ENCODE measurements at places on chromosomes 3 and 15.

DNA sequence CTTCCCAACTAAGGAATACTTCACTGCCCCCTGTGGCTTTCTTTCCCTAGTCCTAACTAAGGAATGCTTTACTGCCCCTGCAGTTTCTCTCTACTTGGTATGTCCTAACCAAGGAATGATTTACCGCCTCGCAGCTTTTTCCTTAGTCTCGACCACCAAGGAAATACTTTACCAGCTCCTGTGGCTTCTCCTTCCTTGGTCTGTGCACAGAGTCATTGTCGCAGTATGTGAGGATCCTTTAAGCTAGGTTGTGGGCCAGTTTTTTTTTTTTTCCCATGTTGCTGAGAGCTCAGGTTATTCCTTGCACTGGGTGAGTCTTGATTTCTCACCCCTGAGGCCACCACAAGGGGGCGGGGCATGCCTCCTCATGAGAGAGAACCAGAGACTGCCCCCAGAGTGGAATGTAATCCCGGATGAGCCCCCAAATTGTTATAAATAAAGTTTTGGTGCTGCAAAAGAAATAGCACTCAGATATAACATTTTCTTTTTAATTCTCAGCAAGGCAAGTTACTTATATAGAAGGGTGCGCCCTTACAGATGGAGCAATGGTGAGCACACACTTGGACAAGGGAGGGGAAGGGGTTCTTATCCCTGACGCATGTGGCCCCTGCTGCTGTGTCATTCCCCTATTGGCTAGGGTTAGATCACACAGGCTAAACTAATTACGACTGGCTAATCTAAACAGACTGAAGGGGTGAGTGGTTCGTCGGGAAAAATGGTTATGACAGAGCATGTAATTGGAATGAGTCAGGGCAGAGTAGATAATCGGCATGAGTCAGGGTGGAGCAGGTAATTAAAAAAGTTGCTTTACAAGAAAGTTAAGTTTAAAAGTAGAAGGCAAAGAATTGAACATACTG is 27.0 kb downstream of the NDUFB4 start:
- DNase-seq = no peak

DNA sequence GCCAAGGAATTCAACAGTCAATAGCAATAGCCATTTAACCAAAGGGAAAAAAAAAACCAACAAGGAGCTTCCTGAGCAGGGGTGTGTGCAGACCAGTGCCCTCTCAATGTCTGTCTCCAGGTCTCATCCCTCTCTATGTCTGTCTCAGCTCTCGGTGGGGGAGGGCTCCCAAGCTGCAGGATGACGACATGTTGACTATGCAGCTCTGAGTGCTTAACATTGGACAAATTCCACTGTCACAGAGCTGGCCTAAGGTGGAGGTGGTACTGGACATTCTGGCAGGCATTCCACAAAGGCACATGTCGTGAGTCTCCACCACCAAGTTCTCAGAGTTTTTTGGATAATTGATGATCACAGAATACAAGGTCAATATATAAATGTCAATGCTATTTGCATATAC is 2.0 kb upstream of the CAPN7 start:
- DNase-seq = no peak

DNA sequence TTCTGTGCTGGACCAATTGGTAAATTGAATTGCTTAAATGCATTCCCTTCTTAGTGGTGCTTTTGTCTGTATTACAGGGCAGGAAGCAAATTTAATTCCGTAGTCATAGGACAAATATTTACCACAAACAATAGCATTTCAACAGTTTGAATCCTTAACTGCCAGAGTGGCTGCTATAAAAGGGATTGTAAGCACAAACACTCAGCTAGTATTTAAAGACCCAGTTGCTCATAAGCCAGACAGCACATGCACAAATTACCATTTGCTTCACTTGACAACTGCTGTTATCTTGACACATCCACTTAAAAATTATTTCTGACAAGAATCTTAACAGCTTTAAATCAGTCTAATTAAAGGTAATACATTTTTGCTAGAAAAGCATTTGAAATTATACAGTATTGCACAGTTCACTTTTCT is 490.2 kb upstream of the ADAMTS9 start:
- DNase-seq = no peak

GRCh38 chr3:43086460-43087165 is 19.3 kb downstream of the POMGNT2 start:
- DNase-seq = no peak

GRCh38 chr15:69954666-69955065 is 143.1 kb downstream of the TLE3 start:
- DNase-seq = no peak

GRCh38 chr15:29747837-29748417 is 74.3 kb downstream of the TJP1 start:
- DNase-seq = no peak

DNA sequence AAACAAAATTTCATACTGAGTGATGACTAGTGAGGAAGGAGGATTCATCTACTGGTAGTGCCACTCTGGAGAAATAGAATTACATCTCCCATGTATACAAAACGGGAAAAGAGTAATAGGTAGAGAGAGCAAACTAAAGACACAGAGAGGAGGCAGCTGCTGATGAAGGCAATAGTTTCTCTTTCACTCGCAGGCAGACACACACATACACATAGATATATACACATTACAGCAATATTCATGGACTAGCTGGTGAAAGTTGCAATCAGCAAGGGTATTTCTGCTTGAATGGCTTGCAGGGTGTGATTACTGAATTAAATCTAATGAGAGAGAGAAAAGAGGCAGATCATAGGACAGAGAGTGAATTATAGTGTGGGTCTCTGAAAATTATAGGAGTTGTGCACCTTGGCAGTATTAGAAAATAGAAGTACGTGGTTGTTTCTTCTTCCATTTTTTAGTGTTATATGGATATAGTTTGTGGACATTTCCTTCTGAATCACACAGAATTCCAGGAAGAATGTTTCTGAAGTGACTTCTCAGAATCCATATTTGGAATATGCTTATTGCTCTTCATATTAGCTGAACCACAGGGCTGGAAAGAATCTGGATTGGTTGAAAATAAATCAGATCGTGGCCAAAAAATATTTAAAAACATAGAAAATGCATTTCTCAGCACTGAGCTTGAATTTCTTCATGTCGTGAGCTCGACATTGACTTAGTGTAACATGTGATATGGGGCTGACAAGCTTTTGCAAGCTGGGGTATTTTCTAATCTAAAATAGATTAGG is 991.2 kb downstream of the TUSC7 start:
- no peak for DNase-seq

- no peak for DNase-seq
Observed at GRCh38 chr3:49397470-49397869, 14.3 kb downstream of the RHOA start.

GRCh38 chr15:85307687-85308045 is 72.7 kb upstream of the AKAP13 start:
- no peak for DNase-seq

GRCh38 chr3:42070089-42070488 is 21.1 kb upstream of the TRAK1 start:
- DNase-seq = no peak

- DNase-seq = no peak
Observed at GRCh38 chr3:193722566-193722965, 129.6 kb downstream of the OPA1 start.

GRCh38 chr3:12934431-12934830 is 93.1 kb upstream of the RPL32 start:
- DNase-seq = no peak

- DNase-seq = no peak
Observed at GRCh38 chr3:186772281-186772694, 11.1 kb upstream of the EIF4A2 start.

DNA sequence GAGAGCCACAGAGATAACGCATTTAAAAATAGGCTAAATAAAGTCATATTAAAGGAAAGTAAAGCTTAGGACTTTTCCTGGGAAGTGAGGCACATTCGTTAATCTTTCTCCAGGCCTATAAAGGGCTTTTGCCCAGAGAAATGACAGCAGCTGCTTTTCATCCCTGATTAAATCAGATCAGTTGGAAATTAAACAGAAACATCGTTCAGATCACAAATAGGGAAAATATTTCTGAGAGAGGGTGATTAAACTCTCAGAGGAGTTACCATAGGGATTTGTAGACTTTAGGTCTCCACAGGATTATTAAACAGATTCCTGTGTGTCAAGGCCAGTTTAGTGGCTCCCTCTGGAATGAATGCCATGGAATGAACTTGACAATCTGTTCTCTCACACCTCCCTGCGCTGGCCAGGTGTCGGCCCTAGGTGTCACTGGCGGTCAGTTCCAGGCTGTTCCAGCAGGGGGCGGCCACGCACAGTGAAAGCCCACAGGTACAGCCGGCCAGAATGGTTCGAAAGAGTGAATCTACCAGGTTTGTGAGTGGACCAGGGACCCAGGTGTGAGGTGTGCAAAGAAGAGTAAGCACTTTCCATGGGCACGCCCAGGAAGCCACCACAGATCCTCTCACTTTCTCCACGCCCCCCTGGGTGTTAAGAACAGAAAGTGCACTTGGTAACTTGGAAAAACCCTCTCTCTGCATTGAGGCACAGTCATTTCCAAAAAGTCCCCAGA is 253.0 kb upstream of the RASGRP1 start:
- peak; percentile 64 for DNase-seq
